Forelimb muscle (tissue), 1 donor: ENCODE measurements at places on chromosomes 2 and 18.

DNA sequence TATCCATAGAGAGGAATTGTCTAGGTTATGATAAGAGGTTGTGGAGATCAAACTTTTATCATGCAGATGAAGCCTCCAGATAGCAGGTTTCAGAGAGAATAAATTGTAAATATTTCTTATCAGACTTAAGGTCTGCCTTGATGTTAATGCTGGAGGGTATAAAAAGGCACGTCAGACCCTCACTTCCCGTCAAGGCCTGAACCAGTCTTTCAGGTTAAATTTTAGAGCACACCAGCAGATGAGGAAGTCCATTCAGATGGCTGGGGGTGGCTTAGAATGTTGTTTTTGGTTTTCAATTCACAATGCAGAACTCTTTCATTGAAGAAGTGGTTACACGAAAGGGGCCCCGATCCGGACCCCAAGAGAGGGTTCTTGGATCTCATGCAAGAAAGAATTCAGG, 144.4 kb upstream of the FBXO11 start:
- no peak for DNase-seq

GRCh38 chr2:183605440-183605839, 481.2 kb downstream of the NUP35 start:
- no peak for DNase-seq

DNA sequence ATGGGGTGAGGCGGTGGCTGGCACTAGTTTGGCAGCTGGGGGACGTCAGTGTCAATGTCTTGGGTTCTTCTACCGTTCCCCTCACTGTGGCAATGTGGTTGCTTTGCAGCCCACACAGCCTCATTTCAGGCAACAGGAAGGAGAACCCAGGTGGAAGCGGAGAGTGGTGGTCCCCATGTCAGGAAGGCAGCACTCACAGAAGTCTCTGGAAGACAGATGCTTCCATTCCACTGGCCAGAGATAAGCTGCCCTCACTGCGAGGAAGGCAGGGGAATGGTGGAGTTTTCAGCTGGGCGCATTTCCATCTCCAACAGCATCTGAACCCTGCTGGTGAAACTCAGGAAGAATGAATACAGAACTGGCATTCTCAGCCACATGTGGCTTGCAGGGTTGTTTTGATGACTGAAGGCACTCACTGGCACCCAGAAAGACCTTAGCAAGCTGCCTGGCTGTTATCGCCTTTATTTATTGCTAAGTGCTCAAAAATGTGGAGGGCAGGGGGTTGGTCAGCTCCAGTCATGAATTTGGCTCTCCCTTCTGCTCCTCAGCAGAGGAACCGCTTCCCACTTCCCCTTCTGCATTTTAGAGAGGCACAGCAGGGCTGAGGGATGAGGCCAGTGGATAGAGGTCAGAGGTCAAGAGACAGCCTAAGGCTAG, 19.4 kb downstream of the KCNIP3 start:
- DNase-seq, result no peak

- DNase-seq, result no peak
Measured at GRCh38 chr2:207409517-207409916, 120.2 kb upstream of the CREB1 start.

DNA sequence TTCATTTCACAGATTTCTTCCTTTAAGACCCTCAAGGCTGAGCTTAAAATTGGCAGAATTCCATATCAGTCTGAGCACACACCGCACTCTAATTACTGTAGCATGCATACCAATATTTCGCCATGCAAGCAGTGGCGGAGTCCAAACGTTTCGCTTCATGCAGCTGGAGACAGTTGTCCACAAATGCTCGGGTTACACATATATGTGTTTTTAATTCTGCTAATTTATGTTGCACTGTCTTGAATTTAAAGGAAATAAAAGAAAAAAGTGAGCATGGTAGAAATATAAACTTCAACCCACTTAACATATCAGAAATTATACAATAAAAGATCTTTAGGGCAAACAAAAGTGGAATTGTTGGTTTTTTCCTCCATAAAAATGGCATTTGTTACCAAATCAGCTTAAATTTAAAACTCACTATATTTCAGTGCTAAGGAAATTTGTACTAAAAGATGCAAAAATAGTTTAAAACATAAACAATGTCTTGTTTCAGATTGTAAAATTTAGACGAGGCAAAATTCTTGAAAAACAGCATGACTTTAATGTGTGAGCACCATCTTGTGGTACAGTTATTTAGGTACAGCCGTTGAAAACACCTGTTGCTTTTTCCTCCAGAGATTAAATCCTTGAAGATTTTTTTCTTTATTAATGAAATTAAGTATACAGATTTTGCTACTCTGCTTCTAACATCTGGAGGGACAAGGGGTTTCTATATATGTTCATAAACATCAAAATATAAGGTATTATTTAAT, 24.1 kb upstream of the KANSL1L start:
- DNase-seq, result no peak

DNA sequence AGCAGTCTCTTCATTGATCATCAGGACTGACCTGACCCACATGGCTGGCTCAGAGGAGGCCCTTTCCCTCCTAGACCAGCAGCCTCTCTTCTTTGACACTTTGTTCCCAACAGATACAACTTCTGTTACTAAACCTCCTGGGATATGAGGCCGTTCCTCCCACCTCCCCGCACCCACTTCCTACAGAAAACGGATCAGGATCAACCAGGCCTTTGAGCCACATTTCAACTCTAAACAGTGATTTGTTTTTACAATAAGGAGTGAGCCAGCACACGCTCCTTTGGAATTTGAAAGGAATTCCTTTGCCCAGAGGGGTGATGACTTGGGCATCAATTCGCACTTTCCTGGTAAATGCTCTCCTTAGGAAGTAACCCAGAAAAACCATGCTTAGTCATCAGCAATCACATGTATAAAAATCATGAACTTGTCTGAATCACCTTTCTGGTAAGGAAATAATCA, 180.4 kb downstream of the FAM124B start:
- no peak for DNase-seq
